ENCODE measurements at places on chromosomes 11 and 22.
A peak's percentile ranks its signal among the peaks of the same experiment; 100 is the strongest.

DNA sequence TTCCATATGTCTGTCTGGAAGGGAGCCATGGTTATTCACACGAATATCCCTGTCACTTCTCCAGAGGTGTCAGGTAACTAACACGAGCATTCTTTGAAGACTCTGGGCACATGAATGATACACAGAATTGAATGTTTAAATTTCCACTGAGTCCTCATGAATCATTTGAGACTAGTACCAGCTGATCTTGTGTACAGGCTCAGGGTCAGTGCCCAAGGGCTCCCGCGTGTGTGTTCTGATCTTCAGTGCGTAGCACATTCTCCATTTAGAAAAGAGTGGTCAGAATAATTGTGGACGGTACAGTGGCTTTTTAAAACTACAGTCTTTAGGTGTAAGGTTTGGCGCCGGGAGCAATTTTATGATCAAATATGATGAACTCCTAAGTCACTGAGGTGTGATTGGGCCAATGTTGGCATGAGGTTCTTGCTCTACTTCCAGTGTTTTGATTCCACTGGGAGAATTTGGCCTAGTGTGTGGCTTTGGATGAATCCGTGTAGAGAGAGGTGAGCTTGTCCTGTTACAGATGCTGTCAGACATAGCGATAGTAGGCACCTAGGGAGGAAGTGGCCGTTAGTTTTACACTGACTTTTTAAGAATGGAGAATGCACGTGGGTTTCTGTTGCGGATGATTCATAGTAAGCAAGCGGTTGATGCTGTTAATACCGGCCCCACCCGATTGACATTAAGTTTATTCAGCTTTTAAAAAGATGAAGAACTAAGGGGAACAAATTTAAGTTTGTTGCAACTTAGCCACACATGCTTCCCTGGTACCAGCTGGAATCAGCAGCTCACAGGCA is 22.2 kb downstream of the NUP50 start:
- DNase-seq = no peak

DNA sequence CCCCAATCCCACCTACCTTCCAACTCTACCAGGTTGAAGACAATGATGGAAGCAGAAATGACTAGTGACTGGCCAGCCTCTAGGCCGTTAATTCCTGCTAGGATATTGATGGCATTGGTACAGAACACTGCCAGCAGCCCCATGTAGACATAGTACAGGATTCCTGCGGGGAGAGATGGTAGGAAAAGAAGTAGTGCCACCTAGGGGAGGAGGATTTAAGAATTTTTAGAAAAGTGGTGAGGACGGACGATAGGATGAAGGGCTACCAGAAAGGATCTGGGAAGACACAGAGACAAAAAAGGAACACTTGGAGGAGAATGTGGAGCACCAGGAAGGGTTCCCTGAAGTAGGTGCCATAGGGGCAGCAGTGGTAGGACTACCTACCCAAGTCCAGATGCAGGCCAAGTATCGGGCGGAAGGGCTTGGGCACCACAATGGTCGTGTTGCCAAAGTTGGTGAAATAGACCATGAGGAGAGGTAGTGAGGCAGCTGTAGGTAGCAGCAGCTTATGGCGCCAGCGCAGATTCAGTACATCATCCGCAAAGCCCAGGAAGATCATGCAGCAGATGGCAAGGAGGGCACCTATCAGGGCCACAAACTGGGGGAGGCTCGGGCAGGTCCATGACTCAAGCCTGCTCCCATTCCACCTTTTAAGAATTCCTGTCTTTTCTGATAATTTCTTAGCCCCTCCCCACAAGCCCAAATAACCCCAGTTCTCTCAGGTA is 1.2 kb downstream of the DPAGT1 start:
- DNase-seq = peak; percentile 20

GRCh38 chr11:65937766-65938165 is 7.5 kb upstream of the TSGA10IP start:
- DNase-seq = no peak

- no peak for DNase-seq
Observed at GRCh38 chr11:2831781-2832532, 53.6 kb downstream of the CDKN1C start.

DNA sequence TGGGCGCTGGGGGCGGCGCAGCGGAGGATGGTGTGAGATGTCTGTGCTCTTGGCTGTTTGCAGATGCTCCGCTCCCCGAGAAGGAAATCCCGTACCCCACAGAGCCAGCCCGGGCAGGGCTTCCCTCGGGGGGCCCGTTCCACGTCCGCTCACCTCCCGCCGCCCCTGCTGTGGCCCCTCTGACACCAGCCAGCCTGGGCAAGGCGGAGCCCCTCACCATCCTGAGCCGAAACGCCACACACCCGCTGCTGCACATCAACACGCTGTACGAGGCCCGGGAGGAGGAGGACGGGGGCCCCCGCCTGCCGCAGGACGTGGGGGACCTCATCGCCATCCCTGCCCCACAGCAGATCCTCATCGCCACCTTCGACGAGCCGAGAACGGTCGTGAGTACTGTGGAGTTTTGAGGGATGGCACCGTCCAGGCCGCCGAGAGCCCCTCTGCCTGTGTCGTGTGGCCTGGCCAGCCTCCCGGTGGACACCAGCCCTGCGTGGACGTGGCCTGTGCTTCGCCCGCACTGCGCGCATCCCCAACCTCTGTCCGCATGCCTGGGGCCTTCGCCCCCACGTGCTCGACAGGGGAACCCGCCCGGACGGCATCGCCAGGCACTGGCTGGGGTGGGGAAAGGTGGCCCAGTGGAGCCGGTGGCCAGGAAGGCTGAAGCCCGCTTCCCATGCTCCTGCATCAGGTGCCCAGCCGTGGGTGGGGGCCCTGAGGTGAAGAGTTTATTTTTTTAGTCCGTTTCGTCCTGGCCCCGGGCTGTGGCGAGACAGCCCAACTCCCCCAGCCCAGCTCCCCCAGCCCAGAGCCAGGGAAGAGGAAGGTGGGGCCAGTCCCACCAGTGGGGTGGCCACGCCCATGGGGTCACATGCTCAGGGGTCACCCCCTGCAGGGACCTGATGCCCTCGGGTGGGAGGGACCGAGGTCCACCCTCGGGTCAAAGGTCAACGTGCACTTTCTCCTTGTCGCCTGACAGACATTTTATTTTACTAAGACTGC is 6.5 kb upstream of the TRABD start:
- DNase-seq = no peak
